ENCODE measurements at places on chromosomes 2 and 18.

DNA sequence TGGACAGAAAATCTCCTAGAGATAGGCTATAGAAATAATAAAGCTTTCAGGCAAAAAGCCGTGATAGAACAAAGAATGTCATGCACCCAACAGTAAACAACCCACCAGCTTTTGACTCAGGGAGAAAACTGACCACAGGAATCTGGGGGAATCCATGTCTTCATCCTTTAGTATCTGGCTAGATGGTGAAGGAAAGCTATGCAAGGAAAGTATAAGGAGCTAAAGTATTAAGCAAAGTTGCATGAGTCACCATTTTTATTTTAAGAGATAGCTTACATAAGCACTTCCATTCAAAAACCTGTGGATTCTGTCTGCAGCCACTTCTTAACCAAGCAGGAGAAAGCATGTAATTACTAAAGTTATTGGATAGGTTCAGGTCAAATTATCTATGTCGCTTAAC lies 363.8 kb downstream of the LRP1B start:
- DNase-seq, result no peak

DNA sequence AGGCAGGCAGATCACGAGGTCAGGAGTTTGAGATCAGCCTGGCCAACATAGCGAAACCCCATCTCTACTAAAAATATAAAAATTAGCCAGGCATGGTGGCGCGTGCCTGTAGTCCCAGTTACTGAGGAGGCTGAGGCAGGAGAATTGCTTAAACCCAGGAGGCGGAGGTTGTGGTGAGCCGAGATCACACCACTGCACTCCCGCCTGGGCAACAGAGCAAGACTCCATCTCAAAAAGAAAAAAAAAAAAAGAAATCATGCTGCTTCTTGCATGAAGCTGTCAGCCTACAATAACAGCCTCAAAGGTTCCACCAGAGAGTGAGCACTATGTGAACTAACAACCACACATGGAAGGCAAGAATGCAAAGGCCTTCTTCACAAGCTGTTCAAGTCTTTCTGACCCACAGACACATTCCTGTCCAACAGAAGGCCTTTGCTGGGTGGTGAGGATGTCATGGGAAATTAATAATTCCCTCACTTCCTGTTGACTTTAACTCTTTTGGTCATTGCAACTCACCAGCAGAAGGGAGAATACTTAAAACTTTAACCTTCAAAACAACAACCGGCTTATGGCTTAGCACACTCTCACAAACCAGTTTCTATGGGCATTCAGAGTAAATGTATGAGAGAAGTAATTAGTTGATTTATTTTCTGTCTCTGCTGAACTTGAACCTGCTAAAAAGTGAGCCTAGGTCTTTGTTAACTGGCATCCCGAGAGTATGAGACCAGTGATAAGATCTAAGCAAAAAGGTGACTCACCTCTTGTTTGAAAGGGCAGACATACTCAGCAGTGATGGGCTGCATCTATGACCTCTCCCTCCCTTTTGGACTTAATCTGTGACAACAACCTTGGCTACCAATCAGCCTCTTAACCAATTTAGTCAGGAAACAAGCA lies 11.8 kb downstream of the PLEKHM3 start:
- DNase-seq, result no peak

GRCh38 chr18:32371384-32371783 lies 99.3 kb downstream of the GAREM1 start:
- DNase-seq, result no peak

- DNase-seq, result no peak
Observed at GRCh38 chr18:8895341-8895740, 190.0 kb downstream of the MTCL1 start.

DNA sequence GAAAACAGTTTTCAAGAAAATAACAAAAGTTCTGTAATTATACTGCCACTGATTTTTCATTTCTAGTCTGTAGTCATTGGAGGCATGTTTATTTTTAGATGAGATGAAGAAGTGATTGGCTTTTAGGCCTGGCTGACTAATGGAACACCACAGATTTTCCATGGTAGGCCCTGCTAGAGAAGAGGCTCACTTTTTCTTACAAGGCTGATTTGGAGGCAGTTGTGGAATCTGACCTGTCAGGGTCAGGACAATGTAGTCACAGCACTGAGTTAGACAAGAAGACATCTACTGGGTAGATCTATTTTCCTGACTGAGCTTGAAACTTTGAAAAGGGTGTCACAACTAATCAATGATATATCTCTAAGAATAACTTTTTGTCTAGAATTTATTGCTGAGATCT lies 43.9 kb downstream of the KDM3A start:
- DNase-seq, result no peak

DNA sequence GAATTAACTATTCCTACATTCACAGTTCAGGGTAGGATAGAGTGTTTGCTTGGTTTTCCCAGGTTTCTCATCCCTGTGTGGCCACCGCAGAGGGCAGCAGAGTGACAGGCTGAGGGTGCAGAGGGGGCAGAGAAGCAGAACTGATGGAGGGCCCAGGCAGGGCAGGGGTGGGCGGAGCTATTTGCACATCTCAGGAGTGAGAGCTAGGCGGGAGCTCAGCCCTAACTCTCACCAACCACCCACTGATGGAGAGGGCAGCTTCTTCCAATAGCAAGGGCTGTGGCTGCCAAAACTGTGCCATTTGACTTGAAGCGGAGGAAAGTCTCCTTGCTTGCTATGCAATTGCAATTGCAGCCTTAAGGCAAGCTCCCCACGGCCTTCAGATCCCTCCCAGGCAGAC lies 12.0 kb upstream of the DARS1 start:
- no peak for DNase-seq

GRCh38 chr2:40556293-40556692 lies 104.4 kb upstream of the SLC8A1 start:
- DNase-seq, result no peak

GRCh38 chr2:86143307-86143706 lies 37.3 kb downstream of the PTCD3 start:
- no peak for DNase-seq
